ENCODE measurements at places on chromosomes 3 and 15. TPM values are rescaled to one million over a fixed set of nuclear protein-coding genes. Genes with fewer than 3 reads are reported as not detected.

The GP9 gene
- polyA plus RNA-seq, result 0.30 TPM

The SLC15A2 gene
- polyA plus RNA-seq, result 55.9 TPM

The FETUB gene
- 0.11 TPM for polyA plus RNA-seq

The TMC3 gene
- polyA plus RNA-seq, result 1.9 TPM

The EPB42 gene
- 1.2 TPM for polyA plus RNA-seq

The SHC4 gene
- polyA plus RNA-seq, result 10.5 TPM

All from spinal cord (tissue), 10 donors.